ENCODE measurements at places on chromosomes 7 and 10.

- no peak for DNase-seq
These were observed 718 bp upstream of the UMAD1 start for GRCh38 chr7:7639847-7640220.

GRCh38 chr7:45084901-45085618 is 3.7 kb downstream of the NACAD start:
- DNase-seq = no peak

DNA sequence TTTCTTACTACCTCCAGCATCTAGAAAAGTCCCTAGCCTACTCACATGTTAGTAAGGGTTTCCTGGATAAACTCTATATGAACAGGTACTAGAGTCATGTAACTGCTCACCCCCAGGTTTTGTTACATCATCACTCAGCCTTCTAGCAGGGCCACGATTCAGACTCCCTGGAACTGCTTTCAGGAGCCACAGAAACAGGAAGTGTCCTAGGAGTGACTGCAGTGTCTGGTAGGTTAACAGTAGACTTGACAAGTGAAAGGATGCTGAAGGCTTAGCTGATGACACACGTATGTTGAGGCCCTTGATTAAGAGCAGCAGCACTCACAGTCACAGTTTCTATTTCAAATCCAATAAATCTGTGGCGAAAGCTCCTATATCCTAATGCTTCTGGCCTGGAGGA is 101.2 kb downstream of the DNMBP start:
- DNase-seq = no peak

DNA sequence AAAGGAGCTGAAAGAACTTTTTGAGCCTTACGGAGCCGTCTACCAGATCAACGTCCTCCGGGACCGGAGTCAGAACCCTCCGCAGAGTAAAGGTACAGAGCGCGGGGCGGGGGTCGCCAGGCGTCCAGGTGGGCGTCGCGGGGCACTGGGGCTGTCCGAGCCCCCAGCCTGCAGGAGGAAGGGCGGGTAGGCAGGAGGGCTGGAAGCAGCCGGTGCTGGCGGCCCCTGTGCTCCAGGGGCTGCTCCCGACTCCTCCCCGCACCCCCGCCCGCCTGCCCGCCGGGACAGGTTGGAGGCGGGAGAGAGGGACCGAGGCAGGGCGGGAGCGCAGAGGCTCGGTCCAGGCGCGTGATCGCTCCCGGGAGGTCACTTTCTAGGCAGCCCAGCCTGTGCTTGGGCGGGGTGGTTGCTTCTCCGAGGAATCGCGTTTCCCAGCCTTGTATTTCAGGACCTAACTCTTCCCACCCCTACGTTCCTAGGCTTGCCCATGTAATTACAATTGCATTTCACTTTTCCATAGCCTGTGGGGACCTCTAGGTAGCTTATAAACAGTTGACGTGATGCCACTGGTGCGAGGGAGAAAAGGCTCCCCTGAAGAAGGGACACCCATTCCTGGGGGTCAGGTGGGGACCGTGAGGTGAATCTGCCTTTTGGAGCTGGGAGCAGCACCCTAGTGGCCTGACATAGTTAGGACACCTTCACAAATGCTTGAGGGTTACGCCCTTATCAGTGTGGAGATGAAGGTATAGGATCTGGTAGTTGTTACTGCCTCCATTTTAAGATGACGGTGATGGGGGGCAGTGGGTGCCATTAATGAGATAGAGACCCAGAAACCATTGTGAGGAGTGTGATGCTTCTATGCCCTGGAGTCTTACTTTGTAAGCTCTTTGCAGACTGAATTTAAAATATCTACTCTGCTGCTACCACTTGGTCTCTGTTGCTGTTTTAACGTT is 148.2 kb downstream of the CELF2 start:
- no peak for DNase-seq

GRCh38 chr10:92846-93245 is 42.4 kb upstream of the ZMYND11 start:
- no peak for DNase-seq

DNA sequence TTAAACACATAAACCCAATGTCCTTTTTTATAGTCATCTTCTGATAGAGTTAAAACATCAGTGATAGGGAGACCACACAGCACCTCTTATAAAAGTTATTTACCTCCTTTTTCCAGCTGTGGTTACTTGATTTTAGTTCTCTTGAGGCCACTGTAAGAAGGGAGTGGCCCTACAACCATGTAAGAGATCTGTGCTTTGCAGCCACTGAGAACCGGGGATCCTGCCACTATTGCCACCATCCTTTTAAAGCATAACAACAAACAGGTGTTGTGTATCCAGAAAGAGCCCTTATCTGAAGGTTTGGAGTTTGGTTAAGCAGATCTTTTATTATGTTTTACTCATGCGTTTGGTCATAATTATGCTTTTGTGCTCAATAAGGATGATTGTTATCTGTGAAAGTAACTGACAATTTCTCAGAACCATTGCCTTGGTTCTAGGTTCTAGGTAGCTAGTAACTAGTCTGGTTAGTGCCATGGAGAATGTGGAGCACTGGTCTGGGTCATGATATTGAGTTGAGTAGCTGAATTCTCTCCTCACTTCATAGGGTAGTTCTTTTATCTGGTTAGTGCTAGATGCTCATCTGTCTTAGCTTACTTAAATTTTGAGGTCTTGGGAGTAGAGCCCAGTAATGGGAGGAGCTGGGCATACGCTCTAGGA is 56.5 kb downstream of the ST7 start:
- no peak for DNase-seq

GRCh38 chr10:101050208-101051069 is 11.3 kb upstream of the KAZALD1 start:
- no peak for DNase-seq

- DNase-seq = no peak
These were observed 123.9 kb downstream of the TNS3 start for GRCh38 chr7:47458057-47458456.

DNA sequence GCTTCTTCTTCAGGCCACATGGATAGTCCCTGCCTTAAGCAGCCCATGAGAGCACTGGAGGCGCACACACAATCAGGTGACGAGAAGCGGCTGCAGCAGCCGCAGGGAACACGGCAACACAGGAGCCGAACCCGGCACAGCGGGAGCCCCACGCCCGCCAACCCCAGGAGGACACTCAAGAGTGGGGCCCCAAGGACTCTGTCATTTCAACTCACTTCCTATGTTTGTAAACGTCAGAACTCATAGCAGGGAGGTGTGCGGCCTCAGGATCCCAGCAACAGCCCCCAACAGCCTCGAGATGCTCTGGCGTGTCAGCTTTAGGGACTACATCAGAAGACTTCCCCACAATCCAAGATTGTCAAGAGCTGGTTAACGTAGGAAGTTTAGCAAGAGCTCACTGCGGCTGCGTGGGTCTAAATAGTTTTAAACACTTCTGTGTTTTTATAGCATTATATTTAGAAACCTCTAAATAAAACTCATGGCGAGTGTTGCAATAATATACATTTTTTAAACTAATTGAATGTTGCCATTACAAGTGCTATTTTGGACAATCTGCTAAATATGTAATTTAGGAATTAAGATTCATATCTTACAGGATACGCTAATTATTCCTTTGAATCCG is 123.4 kb downstream of the MAD1L1 start:
- no peak for DNase-seq

GRCh38 chr10:13705526-13706174 is 118.9 kb downstream of the PRPF18 start:
- no peak for DNase-seq

DNA sequence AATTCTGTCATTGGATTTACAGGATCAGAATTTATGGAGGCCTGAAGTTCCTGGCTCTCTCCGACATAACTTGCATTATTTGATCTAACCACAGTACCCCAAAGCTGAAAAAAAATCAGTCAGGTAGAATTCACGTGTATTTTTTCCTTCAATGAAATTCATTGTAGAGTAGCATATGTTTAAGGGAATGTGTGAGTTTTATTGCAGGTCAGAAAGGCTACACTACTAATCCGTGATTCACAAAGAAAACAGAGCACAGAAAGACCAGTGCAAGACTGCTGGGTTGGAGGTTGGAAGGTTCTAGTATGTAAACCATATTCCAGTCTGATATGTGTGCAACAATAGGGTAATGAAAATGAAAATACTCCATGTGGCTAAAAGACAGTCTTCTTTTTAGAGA is 247.0 kb upstream of the FERD3L start:
- DNase-seq = no peak

DNA sequence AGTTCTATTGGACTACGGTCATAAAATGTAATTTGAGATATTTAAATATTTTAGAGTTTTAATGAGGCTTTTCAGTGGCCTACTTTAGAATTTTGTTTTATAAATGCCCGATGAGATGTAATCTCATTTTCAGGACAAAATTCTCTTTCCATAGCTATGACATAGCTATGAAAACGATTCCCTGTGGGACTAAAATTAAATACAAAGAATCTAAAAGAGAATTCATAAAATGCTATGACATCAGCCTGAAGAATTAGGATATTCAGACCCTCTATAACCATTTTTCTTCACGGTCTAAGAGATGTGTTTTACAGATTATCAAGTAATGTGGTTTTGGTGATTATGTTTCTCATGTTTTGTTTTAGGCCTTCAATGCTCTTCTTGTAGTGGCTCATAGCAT is 48.2 kb upstream of the ODAD2 start:
- DNase-seq = no peak

DNA sequence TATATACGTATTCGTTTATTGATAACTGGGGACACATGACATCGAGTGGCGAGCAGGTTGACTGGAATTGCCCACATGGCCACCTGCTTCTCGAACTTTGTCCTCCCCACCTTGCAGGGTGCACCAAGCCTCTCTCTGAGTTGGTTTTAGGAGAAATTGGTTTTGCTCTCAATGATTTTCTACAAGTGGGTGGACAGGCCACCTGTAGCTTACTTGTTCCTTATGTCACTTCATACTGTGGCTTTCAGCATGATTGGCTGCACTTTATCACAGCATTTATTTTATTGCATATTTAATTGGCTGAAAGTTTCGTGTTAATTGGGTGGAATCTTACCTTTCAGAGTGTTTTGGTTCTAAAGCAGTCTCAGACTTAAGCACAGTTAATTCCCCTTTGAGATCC is 215.6 kb upstream of the SHH start:
- no peak for DNase-seq

DNA sequence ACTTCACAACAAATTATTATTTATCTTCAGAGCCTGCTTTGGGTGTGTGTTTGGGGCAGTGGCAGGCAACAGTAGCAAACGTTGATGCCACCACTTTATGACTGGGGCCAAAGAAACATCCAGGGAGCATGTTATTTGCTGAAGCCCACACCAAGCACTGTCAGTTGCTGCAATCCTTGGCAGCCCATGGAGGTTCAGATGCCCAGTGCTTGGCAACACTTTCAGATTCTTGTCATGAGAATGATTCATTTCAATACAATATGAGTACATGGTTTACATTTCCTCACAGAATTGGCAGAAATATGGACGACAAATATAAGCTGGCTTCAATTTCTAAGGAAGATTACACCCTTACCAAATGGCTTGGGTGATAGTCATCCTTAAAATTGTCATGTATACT is 46.5 kb upstream of the GLI3 start:
- DNase-seq = no peak

DNA sequence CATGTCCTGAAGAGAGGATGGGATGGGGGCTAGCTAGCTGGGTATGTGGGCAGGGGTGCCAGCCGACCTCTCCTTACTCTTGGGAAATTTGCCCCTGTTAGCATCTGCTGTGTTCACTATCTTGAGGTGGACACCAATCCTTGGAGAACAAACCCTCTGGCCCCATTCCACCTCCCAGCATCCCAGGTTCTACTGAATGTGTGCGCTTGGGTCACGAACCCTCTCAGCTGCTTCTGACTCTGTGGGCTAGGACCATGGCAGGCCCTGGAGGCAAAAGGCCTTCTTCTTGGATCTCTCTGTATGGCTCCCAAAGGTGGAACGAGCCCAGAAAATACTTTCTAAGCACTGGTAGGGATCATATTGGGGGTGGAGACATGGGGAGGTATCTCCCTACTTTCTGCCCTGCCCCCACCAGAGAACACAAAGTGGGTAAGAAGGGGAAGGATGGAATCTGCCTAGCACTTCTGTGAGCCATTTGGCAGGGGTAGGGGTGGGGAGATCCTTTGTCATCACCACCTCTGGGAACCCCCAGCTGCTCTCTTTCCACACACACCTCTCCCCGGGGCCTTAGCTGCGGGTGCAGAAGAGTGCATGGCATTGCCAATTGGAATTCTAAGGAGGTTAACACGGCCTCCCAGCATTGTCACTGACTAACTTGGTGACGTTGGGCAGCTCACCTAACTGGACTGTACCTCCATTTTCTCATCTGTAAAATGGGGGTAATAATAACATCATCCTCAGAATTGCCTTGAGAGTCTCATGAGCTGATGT is 7.7 kb downstream of the UNC5B start:
- no peak for DNase-seq

- DNase-seq = no peak
These were observed 21.2 kb upstream of the NPS start for GRCh38 chr10:127527891-127528290.

GRCh38 chr10:125177641-125178640 is 17.6 kb upstream of the CTBP2 start:
- DNase-seq = no peak

DNA sequence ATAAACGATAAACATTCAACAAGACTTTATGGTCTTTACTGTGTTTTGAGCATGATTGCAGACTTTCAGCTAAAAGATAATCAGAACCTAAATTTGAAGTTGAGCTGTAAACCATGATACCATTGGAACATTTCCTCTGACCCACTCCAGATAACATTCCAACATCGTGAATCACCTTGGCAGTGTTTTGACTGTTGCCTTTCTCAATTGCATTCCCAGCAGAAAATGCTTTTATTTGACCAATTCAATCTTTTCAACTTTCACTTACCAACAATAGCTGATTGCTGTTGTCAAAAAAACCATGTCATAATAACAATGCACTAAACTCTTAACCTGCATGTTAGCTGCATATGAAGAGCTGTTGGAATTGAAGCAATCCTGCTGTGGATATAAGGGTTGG is 165.5 kb downstream of the MDFIC start:
- DNase-seq = no peak

DNA sequence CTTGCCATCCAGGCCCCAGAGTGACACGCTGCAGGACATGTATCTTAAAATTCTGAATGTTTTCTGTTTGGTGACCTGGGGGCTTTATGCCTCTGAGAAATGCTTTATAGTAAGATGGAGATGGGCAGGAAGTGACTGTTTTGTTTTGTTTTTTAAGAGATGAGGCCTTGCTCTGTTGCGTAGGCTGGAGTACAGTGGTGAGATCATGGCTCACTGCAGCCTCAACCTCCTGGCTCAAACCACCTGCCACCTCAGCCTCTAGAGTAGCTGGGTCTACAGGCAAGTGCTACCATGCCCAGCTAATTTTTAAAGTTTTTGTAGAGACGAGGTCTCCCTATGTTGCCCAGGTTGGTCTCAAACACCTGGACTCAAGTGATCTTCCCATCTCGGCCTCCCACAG is 20.6 kb downstream of the ZNF777 start:
- DNase-seq = no peak

- DNase-seq = no peak
These were observed 29.2 kb downstream of the CSGALNACT2 start for GRCh38 chr10:43167498-43167889.

- DNase-seq = no peak
These were observed 283.1 kb upstream of the PITRM1 start for GRCh38 chr10:3455385-3456334.
